Activated T-cell treated with anti-CD3 and anti-CD28 coated beads for 4 hours (primary cell): ENCODE measurements at places on chromosomes 6 and 20.
A peak's percentile ranks its signal among the peaks of the same experiment; 100 is the strongest.

GRCh38 chr20:47770935-47771334 is 14.3 kb downstream of the SULF2 start:
- no peak for DNase-seq

DNA sequence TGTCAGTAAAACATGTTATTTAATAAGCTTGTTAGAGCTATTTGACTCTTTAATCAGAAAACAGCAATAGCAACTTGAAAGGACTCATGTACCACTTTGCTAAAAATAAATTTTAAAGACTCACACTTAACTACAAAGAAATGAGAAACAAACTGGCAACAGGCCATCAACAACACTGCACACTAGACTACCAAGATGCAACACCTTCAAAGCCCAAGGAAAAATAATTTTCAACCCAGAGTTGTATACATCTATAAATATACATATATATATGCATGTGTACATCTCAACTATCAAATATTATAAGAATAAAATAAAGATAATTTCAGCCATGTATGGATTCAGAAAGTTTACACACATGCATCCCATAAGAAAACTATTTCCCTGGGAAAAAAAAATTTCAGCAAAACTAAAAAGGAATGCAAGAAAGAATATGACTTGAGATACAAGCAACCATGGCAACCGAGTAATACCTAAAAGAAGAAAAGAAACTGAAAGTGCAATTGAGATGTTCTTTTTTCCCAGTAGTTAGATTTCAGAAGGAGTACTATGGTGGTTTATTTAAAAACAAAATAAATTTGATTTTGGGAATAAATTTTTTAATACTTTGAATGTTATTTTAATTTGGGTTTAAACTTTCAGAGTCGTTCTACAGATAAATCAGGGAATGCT is 303.8 kb downstream of the UBE3D start:
- no peak for DNase-seq

DNA sequence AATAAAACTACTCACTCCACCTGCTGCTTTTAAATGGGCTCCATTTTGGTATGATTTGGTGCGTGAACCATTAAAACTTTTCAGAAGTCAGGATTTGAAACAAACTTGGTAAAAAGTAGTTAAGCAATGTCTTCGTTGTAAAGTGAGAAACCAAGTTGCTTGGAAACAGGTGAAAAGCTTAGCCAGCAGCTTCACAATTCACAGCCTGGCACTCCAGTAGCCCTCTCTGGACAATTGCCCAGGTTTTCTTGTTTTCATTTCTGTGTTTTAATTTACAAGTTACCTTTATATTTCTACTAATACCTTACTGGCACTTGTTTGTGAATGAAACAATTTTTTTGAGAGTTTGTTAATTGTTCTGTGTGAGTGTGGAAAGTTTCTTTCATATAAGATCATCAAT is 12.8 kb downstream of the NT5E start:
- DNase-seq = no peak

- no peak for DNase-seq
Measured at GRCh38 chr6:169640351-169640852, 61.4 kb downstream of the WDR27 start.

DNA sequence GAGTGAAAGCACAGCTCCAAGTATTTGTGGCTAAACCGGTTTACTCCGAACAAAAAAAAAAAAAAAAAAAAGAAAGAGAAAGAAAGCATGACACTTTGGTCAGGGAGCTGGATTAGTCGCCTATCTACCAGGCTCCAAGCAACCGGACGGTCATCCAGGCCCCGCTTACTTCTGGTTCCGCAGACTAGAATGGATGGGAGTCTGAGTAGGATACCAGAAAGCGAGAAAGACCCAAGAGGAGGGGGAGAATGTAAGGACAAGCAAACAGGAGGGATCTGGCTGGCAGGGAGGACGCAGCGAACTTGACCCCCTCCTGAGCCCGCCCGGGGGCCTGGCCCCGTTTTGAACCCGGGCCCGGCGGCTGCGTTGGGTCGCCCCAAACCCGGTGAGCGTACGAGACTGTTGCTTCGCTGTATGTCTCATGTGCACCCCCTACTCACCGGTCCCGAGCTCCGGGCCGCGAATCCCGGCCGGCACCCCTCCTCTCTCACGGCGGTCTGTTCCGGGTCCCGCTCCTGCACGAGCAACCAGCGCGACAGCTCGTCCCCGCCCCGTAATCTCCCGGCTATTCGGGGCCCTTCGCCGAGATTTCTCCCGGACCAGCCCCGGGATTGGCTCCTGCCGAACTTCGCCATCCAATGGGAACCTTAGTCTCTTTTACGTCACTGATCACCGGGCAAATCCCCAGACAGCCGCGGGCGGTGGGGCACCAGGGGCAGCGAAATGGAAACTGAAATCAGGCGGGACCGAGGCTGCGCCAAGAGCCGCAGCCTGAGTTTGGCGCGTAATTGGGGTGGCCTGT is at the start of gene TRIM26:
TRIM26 (minus strand) TSS at position 542 of the 802 bp plus-strand sequence. CDS start 14,303 bp downstream, outside the sequence.
- DNase-seq = peak; percentile 94

GRCh38 chr6:11494786-11495564 is 42.6 kb upstream of the TMEM170B start:
- DNase-seq = no peak

- no peak for DNase-seq
Measured at GRCh38 chr6:109300874-109301273, 81.4 kb downstream of the CD164 start.

- no peak for DNase-seq
Measured at GRCh38 chr6:101386982-101387381, 6.5 kb upstream of the GRIK2 start.

DNA sequence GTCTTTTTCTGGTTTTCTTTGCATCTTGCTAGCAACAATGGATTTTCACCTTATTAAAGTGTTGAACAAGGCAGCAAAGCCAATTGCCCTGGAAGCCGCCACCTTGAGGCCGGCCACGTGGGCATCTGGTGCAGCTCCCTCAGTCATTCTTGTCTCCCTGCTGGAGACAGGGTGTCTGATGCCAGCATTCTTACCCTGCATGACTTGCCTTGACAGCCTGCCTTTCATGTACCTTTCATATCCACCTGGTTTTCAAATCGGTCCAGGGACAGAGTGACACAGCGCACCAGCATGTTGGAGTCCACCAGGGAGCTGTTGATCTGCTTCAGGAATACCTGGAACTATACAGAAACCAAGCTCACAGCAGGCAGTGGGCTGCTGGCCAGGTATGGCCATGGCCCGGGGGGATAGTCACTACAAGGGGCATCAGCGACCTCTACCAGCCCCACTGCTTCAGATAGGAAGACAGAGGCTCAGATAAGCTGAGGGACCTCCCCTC is 49.8 kb downstream of the MYH7B start:
- no peak for DNase-seq

DNA sequence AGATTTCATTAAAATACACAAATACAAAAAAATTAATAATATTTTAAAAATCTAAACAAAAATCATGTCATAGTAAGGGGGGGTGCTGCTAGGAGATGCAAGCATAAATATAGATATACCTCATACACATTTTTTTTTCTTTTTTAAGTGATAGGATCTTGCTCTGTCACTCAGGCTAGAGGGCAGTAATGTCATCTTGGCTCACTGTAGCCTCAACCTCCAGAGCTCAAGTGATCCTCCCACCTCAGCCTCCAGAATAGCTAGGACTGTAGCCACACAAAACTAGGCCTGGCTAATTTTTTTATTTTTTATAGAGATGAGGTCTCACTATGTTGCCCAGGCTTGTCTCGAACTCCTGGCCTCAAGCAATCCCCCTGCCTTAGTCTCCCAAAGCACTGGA is 90.8 kb downstream of the HACE1 start:
- DNase-seq = no peak

DNA sequence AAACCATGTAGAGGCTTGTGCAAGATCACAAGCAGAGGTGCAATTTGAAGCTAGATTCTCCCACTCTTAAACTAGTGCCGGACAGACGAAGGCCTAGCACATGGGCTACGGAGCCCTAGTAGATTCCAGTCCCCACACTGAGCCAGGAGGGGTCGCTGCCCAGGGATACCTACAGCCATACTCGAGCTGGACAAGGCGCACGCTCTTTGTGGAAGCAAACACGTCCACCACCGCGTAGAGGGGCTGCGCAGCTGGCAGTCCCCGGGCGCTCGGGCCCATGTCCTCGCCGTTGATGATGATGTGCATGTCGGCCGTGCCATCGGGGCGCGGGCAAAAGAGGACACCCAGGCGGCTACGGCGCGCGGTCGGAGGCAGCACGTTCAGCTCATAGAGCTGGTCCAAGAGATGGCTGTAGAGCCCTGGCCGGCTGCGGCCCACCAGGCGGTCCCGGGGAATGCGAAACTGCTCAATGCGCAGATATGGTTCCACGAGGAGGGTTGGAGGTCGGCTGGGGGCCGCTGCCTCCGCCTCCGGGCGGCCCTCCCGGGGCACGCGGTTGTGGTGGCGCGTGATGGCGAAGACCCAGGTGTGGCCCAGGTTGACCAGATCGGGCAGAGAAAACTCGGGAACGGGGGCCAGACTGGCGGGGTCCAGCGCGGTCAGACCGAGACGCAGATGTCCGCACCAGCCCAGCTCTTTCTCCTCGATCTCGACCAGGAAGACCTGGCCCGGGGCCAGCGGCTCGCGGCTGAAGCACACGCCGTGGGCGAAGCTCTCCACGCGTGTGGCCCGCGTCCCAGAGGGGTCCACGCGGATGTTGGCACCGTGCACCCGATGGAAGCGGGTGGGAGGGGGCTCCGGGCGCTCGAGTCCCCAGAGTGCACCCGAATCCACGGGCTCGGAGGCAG is 677 bp downstream of the NEURL2 start:
- DNase-seq = no peak

DNA sequence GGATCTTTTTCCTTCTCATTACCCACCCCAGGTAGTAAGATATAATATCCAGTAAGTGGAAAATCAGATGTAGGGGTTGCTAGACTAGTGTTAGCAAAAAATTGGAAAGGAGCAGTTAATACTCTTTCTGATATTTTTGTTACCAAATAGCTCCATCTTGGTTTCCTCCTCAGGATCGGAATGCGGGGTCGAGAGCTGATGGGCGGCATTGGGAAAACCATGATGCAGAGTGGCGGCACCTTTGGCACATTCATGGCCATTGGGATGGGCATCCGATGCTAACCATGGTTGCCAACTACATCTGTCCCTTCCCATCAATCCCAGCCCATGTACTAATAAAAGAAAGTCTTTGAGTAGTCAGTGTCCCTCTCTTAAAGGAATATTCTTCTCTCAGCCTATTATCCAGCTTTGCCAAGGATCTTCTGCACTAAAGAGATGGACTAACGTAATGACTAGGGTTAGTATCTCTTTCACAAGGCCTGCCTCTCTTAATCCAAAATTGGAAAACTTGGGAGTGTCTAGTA is 1.5 kb downstream of the ROMO1 start:
- no peak for DNase-seq

- no peak for DNase-seq
Measured at GRCh38 chr6:93447874-93448273, 28.5 kb upstream of the EPHA7 start.

- DNase-seq = no peak
Measured at GRCh38 chr20:35497780-35498189, 31.7 kb downstream of the C20orf173 start.

- DNase-seq = no peak
Measured at GRCh38 chr6:11923621-11924020, 88.5 kb upstream of the HIVEP1 start.

DNA sequence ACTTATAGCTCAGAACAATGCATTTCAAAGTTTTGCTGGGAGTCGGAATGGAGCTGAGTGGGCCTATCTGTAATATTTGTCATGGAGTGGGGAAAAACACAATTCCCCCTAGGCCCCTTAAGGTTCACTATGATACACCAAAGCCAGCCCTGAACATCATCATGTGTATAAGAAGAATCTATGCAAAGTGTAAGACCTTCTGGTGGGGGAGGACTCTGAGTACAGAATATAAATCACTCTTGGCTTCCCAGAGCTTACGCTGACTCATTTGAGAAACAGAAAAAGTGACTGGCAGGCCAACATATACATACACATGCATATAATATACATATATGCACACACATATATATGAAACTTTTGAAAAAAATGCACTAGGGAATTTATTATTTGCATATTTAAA is 54.1 kb upstream of the UBR2 start:
- DNase-seq = no peak

GRCh38 chr6:123580331-123580730 is 56.4 kb downstream of the TRDN start:
- no peak for DNase-seq

DNA sequence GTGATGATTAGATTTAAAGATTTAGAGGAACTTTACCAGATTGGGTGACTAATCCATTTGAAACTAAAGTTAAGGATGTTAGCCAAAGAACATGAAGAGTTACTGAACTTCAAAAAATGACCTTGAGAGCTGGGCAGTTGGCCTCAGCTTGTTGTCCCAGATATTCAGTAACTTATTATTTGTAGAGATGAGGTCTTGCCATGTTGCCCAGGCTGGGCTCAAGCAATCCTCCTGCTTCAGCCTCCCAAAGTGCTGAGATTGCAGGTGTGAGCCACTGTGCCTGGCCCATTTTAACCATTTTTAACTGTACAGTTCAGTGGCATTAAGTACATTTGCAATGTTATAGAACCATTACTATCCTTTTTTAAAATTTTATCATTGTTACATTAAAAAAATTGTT is 161.5 kb downstream of the SLC16A10 start:
- no peak for DNase-seq

GRCh38 chr6:118709859-118710350 is 58.5 kb upstream of the CEP85L start:
- DNase-seq = peak; percentile 61

DNA sequence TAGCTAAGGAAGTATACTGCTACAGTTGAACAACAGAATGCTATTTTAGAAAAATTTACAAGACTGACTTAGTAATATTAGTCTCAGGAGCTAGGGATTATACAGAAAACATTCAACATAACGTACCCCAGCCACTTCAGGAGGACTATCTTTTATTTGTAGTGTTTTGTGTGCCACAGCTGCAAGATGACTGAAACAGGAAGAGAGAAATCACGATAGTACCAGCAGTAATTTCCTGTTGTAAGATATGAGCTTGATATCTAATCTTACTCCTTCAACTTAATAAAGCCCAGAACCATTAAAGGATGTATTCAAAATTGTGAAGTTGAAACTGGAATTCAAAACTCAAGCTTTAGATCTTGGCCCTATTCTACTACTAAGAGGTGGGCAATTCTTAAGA is 42.1 kb downstream of the SLC35A1 start:
- DNase-seq = no peak

- DNase-seq = no peak
Measured at GRCh38 chr6:27839626-27840475, 72.3 kb downstream of the OR2B2 start.

DNA sequence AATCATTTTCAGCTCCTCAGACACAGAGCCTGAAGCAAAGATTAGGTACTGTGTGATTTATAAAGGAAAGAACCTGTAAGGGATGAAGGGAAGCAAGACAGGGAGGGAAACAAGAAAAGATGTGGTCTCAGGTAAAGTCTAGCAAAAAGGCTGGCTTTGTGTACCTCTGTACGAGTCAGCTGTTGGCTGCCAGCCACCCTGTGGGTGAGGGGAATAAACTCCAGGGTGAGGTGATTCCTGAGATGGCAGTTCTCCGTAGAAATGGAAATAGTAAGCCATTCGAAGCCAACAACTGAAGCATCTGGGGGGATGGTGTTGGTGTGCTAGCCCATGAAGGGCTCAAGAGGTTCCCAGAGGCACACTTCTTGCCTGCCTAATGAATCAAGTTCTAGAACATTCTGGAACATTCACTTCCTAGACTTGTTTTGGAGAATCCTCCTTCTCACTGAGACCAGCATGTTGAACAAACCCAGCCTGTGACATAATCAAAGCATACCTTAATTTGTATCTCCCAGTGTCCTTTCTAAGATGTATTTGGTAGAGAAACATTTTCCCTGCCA is 10.6 kb upstream of the TTPAL start:
- DNase-seq = no peak
